ENCODE measurements at places on chromosomes 6 and 20.

- no peak for DNase-seq
These were observed 1265.4 kb upstream of the MAP3K7 start for GRCh38 chr6:91852252-91852651.

- DNase-seq = no peak
These were observed 30.5 kb upstream of the HFE start for GRCh38 chr6:26056583-26057350.

- no peak for DNase-seq
These were observed 1.3 kb downstream of the CARMIL1 start for GRCh38 chr6:25280344-25281074.

GRCh38 chr6:69265706-69266105 is 531.1 kb downstream of the LMBRD1 start:
- no peak for DNase-seq

DNA sequence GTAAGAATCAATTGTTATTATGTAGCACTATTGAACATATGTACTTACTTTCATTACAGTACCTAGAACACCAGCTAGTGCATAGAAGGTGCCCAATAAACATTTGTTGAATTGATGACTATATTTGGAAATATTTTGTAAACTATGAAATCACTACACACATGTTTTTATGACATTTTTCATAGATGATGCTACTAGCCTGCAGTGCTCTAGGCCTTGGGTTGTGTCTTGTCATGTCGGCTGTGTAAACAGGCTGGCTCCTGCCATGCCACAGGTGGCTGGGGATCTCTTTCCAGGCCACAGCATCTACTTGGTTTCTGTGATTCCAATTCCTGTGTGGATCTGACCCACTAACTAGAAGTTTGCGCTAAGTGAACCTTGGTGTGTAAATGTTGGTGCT is 43.3 kb upstream of the EDN1 start:
- no peak for DNase-seq

GRCh38 chr6:162857326-162857725 is 129.6 kb downstream of the PACRG start:
- DNase-seq = no peak

DNA sequence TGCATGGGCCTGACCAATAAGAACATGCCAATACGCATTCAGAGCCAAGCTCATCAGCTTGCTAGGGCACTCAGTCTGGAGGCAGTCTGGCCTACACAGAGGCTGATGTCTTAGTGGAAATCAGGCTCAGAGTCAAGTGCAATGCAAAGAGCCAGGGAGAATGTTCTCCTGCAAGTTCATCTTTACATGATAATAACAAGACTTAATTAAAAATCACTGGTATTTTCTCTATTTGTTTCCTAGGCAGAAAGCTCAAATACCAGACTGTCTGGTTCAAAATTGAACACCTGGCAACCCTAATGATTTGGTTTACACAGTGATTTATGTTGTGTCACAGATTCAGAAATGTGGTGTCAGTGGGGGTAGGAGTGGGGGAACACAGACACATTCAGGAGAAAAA is 689.3 kb upstream of the FLRT3 start:
- DNase-seq = no peak

DNA sequence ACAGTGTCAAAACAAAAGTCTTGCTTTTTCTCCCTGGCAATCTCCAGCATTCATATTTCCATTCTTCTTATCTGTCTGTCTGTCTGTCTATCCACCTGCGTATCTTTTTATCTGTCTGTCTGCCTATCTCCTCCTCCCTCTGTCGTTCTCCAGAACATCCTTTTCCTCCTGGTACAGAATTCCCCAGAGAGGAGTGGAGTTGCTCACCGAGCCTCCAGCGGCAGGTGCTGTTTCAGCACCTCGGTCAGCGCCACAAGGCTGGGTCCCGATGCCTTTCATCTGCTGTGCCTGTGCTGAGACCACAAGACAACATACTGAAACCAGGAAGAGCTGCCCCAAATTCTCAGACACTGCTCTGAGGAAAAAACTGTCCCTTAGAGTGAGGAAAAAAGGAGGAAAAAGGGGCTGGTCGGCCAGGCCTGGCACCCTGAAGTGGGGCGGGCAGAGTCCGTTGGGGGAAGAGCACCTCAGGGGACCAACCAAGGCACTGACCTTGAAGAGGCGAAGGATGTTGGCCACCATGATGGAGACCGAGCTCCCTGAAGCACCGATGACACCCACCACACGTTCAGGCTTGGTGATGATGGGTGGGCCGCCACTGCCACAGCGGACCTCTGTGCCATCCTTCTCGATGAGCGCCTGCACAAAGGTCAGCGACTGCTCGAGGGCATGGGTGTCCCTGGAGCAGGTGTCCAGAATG is 13.3 kb downstream of the GRM4 start:
- DNase-seq = no peak

DNA sequence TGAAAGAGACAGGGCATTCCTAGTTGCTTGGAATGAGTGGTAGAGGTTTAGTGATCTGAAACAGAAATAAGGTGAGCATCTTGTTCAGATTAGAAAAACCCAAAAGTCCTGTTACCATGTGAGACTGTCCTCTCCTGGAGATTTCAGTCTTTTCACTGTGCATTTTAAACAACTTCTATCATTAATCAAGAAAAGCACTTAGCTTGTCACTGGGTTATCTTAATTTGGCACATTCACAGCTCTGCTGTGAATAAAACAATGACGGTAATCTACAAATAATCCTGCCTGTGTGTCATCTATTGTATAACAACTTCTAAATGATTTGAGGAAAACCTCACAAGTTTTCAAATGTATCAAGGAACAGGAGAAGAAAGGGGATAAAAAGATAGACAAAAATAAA is 9.5 kb upstream of the SMIM8 start:
- no peak for DNase-seq

DNA sequence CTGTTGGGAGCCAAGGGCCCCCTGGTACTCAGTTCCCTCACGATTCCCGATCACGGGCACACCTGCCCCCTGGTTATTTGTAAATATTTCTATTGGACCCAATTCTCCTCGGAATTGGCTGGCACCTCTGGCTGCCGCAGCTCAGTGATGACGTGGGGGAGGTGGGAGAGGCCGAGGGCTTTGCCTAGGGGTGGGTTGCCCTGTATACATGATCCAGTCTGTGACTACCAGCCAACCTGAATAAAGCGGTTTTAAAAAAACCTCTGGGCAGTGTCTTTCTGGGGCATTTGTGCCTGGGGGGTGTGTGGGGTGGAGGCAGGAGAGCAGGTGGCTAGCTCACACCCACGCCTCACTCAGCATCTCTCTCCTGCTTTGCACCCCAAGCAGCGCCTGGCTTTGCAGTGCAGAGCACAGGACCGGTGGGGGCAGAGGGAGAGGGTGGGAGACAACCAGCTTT is 42.2 kb downstream of the VSTM2L start:
- no peak for DNase-seq

GRCh38 chr6:25277386-25277785 is 1.8 kb upstream of the CARMIL1 start:
- no peak for DNase-seq

DNA sequence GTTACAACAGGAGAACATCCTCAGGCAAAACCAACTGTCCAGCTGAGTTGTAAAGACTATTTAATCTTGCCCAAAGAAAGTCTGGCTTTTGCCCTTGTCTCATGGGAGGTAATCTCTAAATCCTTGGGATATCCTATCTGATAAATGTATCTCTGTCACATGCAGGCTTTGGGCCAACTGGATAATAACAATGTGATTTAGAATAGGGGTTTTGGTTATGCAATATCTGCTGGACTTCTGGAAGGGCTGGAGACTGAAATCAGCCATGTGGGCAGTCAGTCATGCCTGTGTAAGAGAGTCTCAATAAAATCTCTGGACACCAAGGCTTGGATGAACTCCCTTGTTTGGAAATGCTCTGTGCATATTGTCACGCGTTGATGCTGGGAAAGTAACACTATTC is 56.3 kb upstream of the PRL start:
- no peak for DNase-seq

- DNase-seq = no peak
These were observed 138.8 kb upstream of the RNF217 start for GRCh38 chr6:124823240-124824111.

- DNase-seq = no peak
These were observed 168.4 kb upstream of the UST start for GRCh38 chr6:148578489-148578814.

DNA sequence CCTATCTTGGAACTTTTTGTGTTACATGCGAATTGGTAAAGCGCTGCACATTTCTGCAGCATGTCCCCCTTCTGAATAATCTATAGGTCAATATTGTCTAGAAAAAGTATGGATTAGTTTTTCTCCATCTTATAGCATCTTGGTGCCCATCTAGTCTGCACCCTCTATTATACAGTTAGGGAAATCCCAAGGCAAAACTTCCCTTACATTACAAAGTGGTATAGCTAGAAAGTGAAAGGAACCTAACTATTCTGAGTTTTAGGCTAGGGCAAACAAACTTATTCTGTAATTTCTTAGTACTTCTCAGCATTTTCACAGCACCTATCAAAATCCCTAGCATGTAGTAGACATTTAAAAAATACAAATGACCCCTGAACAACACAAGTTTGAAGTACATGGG is 133.5 kb upstream of the CCDC28A start:
- no peak for DNase-seq

DNA sequence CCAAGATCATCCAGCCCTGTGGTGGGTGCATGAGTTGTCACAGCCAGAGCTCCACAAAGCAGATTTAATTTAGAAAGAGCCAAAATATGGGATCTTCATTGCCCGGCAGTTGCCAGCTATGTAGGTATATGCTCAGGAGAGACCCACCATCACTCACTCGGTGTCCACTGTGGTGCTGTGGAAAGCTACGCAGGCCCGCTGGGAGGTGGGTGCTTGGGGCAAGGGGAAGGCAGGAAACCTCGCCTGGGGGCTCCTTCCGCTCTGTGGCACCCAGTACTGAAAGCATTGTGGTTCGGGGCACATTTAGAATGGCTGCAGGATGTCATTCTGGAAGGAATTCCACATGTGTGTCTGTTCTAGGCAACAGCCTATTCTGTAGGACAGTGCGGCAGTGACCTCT is 259.9 kb downstream of the TAF4 start:
- no peak for DNase-seq

- no peak for DNase-seq
These were observed 15.6 kb upstream of the SEC63 start for GRCh38 chr6:107973594-107973993.

DNA sequence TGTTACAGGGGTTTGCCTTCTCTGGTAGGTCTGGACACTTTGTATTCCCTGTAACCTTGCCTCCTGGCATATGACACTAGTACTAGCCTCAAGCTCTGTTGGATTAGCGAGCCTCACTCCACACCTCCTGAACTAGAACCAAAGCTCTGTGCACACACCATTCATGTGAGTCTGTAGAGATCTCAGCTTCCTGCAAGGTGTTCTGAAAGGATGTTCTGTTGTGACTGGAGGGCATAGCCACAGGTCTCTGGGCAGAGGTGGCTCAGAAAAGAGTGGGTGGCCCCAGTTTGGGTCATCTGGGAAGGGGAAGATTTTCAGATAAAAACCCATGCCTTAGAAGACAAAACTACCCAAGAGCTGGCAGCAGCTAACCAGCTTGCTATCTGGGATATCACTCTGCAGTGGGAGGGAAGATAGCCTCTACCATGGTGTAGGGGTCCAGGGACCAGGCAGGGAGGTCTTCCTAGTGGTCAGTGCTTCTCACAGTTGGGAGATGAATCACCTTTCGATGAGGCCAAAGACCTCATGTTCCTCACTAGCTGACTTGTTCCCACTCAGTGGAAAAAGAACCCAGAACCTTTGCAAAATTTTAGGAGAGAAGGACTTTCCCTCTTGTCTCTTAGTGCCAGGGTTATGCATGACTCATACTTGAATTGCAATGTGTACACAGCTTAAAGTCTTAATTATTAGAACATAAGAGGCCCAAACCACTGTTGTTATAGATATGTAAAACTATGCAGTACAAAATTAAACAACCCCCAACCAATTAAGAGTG is 41.4 kb downstream of the HLA-F start:
- DNase-seq = no peak

GRCh38 chr6:151140767-151141166 is 99.0 kb upstream of the AKAP12 start:
- no peak for DNase-seq

GRCh38 chr20:2295886-2296515 is at the start of gene TGM3:
TSS of gene TGM3 (plus strand) at chr20:2296001. CDS start at chr20:2296064, 63 bp downstream.
- no peak for DNase-seq

DNA sequence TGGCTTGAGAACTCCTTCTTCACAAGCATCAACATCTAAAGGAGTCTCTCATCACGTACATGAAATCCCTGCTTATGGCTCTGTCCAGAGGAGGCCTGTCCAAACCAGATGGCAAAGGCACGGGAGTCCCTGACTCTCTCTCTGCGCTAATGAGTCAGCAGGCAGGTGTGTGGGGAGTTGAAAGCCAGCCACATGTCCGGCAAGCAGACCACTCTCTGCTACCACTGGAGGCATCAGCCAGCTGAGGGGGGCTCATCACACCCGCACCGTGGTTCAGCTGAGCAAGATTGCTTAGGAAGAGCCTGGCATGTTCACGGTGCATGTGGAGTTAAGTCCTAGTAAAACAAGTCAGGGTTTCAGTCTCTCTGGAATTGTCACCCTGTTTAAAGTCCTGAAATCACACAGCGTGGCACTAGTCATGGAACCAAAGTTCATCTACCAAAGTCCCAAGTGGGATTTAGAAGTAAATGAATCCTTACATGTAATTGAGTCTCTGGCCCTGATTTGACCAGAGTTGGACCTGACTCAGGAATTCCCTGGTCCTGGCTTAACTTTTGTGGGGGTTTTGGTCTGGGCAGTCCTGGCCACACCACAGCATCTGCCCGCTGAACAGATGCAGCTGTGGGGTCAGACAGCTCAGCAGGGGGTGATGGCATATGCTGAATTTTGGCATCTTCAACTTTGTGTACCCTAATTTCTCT is 155.2 kb upstream of the RIN2 start:
- no peak for DNase-seq

DNA sequence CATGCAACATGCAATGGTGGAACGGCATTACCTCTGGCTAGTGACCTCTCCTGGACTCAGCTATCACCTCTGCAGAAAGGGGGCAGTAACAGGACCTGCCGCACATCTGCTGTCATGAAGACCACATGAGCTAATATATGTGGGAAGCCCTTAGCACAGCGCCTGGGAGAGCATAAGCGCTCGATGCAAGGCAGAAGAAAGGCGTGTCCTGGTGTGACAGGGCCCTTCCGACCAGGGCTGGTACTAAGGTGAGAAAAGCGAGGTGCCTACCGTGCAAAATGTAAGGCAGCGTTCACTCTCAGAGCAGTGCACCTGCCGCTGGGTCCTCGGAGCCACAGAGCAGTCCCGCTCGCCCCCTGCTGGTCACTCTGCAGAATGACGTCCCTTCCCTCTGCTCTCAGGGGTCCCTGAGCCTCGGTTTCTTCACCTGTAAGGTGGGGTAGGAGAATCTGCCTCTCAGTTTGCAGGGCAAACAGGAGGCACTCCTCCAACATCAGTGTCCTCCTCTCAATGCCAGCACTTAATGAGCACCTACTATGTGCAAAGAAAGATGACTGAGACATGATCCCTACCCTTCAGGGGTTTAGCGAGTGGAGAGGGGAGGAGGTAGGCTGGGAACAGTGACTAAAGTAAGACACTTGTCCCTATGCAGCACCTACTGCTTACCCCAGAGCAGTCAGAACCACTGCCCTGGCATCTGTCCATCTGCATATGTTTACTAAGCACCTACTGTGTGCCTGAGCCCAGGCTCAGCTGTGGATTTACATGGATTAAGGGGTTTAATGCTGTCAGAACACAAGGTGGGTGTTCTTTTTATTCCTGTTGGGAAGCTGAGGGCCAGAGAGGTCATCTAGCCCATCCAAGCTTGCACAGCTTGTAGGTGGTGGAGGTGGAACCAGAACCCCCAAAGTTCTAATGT is 41.1 kb upstream of the PTGIS start:
- DNase-seq = peak; percentile 67

- no peak for DNase-seq
These were observed 661.6 kb downstream of the DHX35 start for GRCh38 chr20:39623584-39624234.

GRCh38 chr20:11260611-11261010 is 586.8 kb upstream of the JAG1 start:
- no peak for DNase-seq
